ENCODE measurements at places on chromosomes 5 and 9.

DNA sequence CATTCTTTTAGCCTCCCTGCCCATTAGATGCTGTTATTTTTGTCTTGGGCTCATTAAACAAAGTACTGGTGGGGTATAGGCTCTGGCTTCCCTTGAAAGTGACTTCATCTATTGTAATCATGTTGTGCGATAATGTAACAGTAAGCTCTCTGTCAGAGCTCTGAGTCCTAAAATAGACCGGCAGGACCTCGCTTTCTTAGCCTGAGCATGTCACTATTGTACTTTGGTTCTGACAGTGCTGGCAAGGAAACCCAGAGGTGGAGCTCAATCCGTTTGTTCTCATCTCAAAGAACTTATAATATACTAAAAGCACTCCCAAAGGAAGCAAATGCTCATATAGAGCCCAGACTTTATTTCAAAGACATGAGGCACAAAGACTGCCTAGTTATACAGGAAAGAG lies 339.1 kb upstream of the CCNH start:
- no peak for DNase-seq
- H3K4me1 ChIP-seq: no peaks in the 10 kb centered on the region

DNA sequence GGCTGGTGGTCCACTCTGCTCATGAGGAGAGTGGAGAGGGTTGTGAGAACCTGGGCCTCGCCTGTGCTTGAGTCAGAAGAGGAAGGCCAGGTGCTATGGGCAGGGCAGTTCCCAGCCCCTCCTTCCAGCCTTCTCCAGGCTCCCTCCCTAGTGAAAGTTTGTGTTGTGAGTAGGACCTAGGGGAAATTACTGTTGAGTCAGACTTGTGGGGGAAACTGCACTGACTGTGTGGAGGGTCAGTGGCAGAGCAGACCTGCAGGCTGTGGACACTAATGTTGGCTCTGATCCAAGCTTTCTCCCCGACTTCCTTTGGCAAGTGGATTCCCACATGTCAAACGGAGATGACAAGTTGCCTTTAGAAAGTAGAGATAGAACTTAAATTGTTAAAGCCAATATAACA lies 102.6 kb downstream of the ARHGAP26 start:
- no peak for DNase-seq
- no peak overlapping the region for H3K4me3 ChIP-seq
- peaks cover 6% of the 10 kb centered on the region for H3K4me1 ChIP-seq
- no peak overlapping the region for H3K27ac ChIP-seq
- no peaks in the 10 kb centered on the region for H3K27me3 ChIP-seq
- H3K36me3 ChIP-seq: no peaks in the 10 kb centered on the region

DNA sequence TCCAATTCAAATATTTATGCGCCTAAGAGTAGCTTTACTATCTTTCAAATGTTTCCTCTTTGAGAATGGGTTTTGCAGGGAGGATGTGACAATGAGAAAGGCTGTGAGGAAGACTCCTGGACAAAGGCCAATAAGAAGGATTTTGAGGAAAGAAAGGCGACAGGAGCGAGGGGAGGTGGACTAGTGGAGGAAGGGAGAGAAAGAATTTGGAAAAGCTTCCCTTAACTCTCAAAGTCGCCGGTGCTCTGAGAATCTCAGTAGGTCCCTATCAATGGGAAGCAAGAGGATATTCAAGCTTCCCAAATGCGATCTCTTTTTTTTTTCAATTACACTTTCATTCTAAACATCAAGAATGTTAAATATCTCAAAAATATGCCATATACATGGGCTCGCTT lies 2.8 kb upstream of the CDC20B start:
- H3K4me1 ChIP-seq: peaks cover 37% of the 10 kb centered on the region
- H3K4me3 ChIP-seq: peak overlapping the region; percentile 51
- no peak overlapping the region for H3K27ac ChIP-seq

DNA sequence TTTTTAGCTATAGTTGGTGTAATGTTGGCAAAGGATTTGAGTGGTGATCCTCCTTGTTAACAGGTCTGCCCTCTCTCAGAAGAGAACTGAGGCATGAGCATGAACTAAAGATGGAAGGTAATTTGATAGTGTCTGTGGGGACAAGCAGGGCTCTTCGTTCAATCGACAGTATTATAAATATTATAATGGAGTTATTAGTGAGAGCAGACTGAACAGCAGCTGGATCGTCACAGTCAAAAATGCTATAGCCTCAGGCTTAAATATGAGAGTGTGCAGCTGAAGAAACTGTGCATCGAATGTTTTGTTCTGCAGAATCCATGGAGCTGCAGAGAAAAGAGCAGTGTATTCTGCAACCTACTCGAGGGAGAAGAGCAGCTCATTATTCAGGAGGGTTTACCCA lies 757.3 kb downstream of the DNAH5 start:
- H3K4me1 ChIP-seq: no peaks in the 10 kb centered on the region
- H3K36me3 ChIP-seq: no peaks in the 10 kb centered on the region
- no peak overlapping the region for H3K27ac ChIP-seq
- no peak for DNase-seq
- no peaks in the 10 kb centered on the region for H3K27me3 ChIP-seq

DNA sequence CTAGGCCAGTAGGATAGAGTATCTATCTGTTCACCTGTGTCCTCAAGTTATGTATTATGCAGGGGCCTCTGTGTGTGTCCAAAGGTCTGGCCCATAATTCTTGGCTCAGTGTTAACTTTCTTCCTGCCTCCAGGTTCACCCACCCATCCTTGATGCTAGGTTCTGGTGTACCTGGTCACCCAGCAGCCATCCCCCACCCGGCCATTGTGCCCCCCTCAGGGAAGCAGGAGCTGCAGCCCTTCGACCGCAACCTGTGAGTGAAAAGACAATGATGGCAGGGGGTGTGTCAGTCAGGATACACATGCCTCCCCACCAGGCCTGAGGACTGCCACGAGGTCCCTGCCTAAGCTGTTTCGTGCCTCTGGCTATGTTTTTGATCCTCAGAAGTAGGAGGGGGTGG lies 27.6 kb downstream of the TCF7 start:
- no peaks in the 10 kb centered on the region for H3K27me3 ChIP-seq
- H3K27ac ChIP-seq: no peak overlapping the region
- no peaks in the 10 kb centered on the region for H3K36me3 ChIP-seq
- H3K4me1 ChIP-seq: peaks cover 40% of the 10 kb centered on the region
- no peak overlapping the region for H3K4me3 ChIP-seq

DNA sequence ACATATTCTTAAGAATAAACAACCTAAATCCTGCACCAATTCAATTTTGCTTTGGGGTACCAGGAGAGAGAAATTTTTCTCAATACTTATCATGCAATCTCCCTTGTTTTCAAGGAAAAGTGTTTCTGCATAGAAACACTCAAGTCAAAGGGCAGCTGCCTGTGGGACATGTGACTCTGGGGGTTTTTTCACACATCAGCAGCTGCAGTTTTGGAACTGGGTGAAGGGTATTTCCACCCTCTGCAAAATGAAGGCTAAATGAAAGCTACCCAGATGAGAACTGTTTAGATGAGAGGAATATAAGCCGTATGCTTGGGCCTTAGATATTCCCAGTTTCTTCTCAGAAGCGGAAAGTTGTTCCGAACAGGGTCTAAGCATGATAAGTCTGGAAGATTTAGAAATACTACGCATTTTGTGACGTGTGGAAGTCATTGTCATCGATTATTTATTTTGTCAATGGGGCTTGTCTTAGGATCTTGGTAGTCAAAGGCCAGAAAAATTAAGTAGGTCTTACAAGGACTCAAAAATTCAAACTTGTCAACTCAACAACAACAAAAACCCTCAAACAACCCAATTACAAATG lies 64.3 kb upstream of the BOD1 start:
- no peaks in the 10 kb centered on the region for H3K27me3 ChIP-seq
- H3K4me1 ChIP-seq: peaks cover 40% of the 10 kb centered on the region
- no peaks in the 10 kb centered on the region for H3K36me3 ChIP-seq
- no peak overlapping the region for H3K4me3 ChIP-seq

- H3K27me3 ChIP-seq: peaks cover 12% of the 10 kb centered on the region
- no peak overlapping the region for H3K4me3 ChIP-seq
- peaks cover 57% of the 10 kb centered on the region for H3K4me1 ChIP-seq
Observed at GRCh38 chr5:139705191-139705590, 57.0 kb downstream of the CXXC5 start.

DNA sequence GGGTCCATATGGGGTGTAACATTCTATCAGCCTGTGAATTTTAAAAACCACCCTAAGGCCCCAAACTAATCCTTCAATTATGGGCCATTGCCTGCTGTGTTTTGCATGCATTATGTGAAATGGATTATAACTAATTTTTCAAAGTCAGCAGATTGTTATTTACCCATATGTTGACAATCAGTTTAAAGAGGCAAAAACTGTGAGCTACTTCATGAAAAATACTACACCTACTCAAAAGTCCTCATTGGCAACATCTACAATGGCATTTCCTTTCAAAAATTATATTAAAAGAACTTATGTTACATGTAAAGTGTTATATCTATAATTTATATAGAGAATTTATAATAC lies 49.0 kb upstream of the KIF2A start:
- H3K36me3 ChIP-seq: no peaks in the 10 kb centered on the region
- peaks cover 10% of the 10 kb centered on the region for H3K4me1 ChIP-seq
- no peaks in the 10 kb centered on the region for H3K27me3 ChIP-seq
- no peak overlapping the region for H3K4me3 ChIP-seq

DNA sequence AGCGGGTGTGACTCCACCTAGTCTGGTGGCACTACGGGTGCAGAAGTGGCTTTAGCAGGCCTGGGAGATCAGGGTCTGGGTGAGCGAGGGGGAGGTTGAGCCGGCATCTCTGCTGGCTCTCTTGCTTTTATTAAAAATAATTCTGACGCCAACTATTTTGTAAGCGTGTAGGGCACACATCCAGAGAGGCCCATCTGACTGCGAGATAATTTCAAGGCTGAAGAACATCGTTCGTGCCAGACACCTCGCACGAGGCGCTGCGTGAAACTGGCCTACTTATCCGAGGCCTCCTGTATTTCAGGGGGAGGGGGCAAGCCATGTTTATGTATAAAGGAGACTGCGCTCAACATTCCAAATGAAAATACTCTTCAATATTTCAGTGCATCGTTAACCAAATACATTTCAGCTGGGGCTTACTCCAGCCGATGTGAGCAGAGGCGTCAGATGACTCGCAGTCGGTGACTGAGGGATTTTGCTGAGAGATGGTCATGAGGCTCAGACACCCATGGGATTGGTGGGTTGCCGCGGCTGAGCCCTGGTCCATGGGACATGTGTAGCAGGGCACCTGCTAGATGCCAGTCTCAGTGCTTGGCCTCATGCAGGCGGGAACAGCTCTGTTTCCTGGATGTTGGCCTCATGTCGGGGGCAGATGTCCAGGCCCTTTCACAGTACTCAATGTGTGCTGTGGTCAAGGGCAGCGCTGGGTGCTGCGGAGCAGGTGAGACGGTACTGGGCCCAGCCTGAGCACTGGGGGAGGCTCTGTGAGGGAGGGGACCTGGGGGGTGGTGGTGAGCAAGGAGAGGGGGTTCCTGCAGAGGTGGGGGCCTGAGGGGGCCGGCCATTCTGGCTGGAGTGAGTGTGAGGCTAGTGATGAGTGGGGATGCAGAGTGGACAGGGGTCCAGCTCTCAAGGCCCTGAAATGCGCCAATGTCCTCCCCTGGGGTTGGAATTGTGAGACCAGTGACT lies 201.5 kb downstream of the DAB2IP start:
- no peak overlapping the region for H3K4me3 ChIP-seq
- peaks cover 5% of the 10 kb centered on the region for H3K27me3 ChIP-seq
- H3K36me3 ChIP-seq: no peaks in the 10 kb centered on the region
- H3K27ac ChIP-seq: peak overlapping the region; percentile 81
- DNase-seq: no peak
- no peaks in the 10 kb centered on the region for H3K4me1 ChIP-seq

- DNase-seq: no peak
- no peaks in the 10 kb centered on the region for H3K27me3 ChIP-seq
- peaks cover 8% of the 10 kb centered on the region for H3K36me3 ChIP-seq
- peaks cover 29% of the 10 kb centered on the region for H3K4me1 ChIP-seq
- H3K27ac ChIP-seq: peak overlapping the region; percentile 76
- peak overlapping the region; percentile 85 for H3K4me3 ChIP-seq
Observed at GRCh38 chr9:85941966-85942912, 1.3 kb downstream of the NAA35 start.

DNA sequence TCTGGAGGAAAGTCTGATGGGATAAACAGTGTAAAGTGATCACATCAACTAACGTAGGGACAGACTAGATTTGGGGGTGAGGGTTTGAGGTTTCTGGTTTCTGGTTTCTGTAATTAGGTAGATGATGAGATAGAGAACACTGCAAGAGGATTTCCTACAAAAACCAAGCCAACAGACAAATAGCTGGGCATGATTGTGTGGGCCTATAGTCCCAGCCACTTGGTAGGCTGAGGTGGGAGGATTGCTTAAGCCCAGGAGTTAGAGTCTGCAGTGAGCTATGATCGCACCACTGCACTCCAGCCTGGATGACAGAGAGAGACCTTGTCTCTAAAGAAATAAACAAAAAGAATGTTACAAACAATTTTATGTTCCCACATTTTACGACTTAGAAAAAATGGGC lies 34.4 kb upstream of the RNU6ATAC start:
- no peak overlapping the region for H3K4me3 ChIP-seq
- H3K4me1 ChIP-seq: peaks cover 13% of the 10 kb centered on the region
- peaks cover 2% of the 10 kb centered on the region for H3K36me3 ChIP-seq
- no peak overlapping the region for H3K27ac ChIP-seq

DNA sequence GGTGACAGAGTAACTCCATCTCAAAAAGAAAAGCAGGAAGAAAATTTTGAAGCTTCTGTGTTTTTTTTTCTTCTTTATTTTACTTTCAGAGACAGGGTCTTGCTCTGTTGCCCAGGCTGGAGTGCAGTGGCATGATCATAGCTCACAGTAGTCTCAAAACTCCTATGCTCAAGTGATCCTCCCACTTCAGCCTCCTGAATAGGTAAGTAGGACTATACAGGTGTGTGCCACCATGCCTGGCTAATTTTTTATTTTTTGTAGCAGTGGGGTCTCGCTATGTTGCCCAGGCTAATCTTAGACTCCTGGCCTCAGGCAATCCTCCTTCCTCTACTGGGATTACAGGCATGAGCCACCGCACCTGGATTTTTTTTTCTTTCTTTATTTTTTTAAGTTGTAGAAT lies 10.1 kb upstream of the C5orf24 start:
- DNase-seq: no peak
- H3K4me3 ChIP-seq: no peak overlapping the region
- H3K36me3 ChIP-seq: no peaks in the 10 kb centered on the region
- H3K27me3 ChIP-seq: no peaks in the 10 kb centered on the region
- no peak overlapping the region for H3K27ac ChIP-seq

GRCh38 chr5:4627929-4628328 lies 512.2 kb upstream of the ADAMTS16 start:
- H3K4me3 ChIP-seq: no peak overlapping the region
- no peaks in the 10 kb centered on the region for H3K4me1 ChIP-seq
- H3K27me3 ChIP-seq: no peaks in the 10 kb centered on the region
- H3K27ac ChIP-seq: no peak overlapping the region

- no peak overlapping the region for H3K4me3 ChIP-seq
- H3K36me3 ChIP-seq: no peaks in the 10 kb centered on the region
- H3K4me1 ChIP-seq: no peaks in the 10 kb centered on the region
- no peak overlapping the region for H3K27ac ChIP-seq
- H3K27me3 ChIP-seq: no peaks in the 10 kb centered on the region
Observed at GRCh38 chr9:87878989-87879511, 3.6 kb upstream of the SPATA31E1 start.

GRCh38 chr9:32955655-32956478 lies 45.6 kb downstream of the APTX start:
- no peak overlapping the region for H3K27ac ChIP-seq
- DNase-seq: no peak
- H3K4me3 ChIP-seq: no peak overlapping the region
- H3K36me3 ChIP-seq: peaks cover 16% of the 10 kb centered on the region
- no peaks in the 10 kb centered on the region for H3K27me3 ChIP-seq

GRCh38 chr5:163660486-163660885 lies 155.1 kb downstream of the MAT2B start:
- peaks cover 11% of the 10 kb centered on the region for H3K27me3 ChIP-seq
- no peaks in the 10 kb centered on the region for H3K4me1 ChIP-seq
- DNase-seq: no peak
- H3K27ac ChIP-seq: no peak overlapping the region
- no peaks in the 10 kb centered on the region for H3K36me3 ChIP-seq

Data from naive B cell (primary cell).